Suprapubic skin (tissue), 4 donors: ENCODE measurements at places on chromosomes 3 and 15.

DNA sequence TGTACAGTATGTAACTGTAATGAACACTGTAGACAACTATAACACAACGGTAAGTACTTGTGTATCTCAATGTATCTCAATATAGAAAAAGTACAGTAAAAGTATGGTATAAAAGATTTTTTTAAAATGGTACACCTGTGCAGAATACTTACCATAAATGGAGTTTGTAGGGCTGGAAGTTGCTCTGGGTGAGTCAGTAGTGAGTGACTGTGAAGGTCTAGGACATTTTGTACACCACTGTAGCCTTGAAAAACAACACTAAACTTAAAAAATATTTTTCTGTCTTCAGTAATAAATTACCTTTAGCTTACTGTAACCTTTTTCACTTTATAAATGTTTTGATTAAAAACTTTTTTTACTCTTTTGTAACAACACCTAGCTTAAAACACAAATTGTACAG lies 142.9 kb downstream of the ATG7 start:
- no peak for DNase-seq

GRCh38 chr3:107153981-107154380 lies 223.3 kb upstream of the CCDC54 start:
- DNase-seq = no peak

- no peak for DNase-seq
Observed at GRCh38 chr3:15367059-15367458, 34.7 kb upstream of the SH3BP5 start.

DNA sequence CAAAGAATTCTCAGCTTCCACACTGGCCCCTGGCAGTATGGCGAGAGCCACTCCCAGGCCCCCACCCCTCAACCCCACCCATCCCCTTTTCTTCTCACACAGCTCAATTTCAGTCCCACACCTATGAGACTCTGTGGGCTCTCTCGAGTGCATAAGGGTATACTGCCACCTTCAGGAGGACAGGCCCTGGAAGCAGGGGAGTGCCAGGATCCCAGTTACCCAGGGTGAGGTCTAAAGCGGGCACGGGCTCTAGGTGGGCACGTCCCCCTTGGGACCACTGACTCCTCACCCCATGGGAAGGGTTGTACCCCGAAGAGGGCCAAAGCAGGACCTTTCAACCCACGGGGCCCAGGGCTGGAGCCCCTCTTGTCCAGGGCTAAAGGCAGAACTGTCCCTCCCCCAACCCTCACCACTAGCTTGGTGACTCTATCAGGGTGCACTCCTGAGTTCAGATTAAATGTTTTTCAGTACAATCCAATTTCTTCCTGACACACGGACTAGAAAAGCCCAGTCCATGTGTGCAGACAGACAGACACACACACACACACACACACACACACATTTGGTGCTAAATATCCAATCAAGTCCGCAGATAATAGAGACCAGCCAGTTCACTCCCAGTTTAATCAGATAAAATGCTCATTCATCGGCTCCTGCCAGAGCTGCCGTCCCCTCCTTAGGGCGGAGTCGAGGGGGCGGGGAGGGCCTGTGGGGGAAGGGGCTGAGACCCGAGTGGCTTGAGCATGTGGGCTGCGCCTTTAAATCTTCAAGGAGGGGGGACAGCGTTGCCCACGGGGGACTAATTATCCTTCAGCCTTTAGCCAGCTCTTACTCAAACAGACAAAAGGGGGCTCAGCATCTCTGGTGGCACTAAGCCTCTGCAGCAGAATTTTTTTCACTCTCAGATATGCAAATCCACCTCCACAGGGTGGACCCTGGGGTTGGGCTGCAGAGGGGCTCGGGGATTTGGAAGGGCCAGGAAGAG lies 59.3 kb downstream of the CYP11A1 start:
- DNase-seq = no peak
